Activated CD4-positive, alpha-beta T cell treated with anti-CD3 and anti-CD28 coated beads for 4 hours (primary cell): ENCODE measurements at places on chromosomes 5 and 9.

GRCh38 chr5:65356274-65356673 is 125.4 kb downstream of the ADAMTS6 start:
- DNase-seq, result no peak

GRCh38 chr5:146872188-146872587 is 6.4 kb downstream of the PPP2R2B start:
- DNase-seq, result no peak

- DNase-seq, result no peak
Observed at GRCh38 chr5:42242210-42242609, 181.0 kb upstream of the GHR start.

- DNase-seq, result no peak
Observed at GRCh38 chr9:18437315-18438201, 36.4 kb upstream of the ADAMTSL1 start.

DNA sequence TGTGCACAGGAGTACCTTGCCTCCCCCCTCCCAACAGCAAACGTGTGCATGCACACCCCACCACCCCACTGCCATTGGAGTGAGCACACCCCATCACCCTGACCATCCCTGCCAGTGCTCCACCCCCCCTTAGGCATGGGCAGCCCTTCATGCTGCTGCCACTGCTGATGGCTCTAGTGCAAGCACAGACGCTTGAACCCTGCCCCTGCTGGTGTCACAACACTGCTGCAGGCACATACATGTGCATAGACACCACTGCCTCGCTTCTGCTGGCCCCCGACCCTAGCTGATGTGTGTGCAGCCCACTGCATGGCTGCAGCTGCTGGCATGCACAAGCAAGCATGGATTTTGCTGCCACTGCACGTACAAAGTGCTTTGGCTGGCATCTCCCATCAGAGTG is 16.0 kb upstream of the RGS7BP start:
- no peak for DNase-seq

GRCh38 chr9:93182572-93182971 is 1.4 kb upstream of the WNK2 start:
- no peak for DNase-seq

DNA sequence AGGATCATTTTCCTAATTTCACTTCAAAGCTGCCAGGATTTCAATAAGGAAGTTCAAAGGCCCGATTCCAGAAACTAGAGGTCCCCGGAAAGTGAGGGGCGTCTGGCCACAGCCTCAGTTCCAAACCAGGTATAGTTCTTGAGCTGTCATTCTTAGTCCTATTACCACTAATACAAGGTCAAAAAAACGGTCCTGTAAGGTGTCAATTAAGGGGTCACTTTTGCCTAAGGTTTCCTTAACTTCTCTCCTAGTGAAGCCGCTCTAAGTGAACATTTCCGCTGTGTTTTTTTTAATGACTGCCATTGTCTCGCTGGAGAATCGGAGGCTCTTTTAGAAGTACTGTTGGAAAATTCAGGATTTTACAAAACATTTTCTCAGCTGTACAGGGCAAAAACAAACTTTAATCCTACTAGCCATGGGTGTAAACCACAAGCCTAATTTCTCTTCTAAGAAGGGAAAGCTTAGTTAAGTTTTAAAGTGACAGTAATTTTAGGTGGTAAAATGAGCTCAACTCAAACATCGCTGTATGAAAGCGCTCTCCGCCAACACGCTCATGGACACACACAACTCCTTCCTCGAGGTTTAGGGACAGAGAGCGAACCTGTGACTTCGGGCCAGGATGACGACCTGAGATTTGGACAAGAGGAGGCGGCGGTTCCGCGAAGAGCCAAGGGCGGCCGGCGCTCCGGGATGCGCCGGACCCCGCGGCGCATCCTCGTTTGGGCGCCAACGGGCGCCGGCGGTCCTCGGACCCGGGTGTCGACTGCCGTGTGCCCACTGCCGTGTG is 76.7 kb upstream of the IFNE start:
- DNase-seq, result peak; percentile 11

- DNase-seq, result no peak
Observed at GRCh38 chr9:130295945-130296782, 30.6 kb downstream of the HMCN2 start.

GRCh38 chr9:16868701-16869100 is 1.8 kb downstream of the BNC2 start:
- no peak for DNase-seq
